ENCODE measurements at places on chromosomes 16 and 17.

DNA sequence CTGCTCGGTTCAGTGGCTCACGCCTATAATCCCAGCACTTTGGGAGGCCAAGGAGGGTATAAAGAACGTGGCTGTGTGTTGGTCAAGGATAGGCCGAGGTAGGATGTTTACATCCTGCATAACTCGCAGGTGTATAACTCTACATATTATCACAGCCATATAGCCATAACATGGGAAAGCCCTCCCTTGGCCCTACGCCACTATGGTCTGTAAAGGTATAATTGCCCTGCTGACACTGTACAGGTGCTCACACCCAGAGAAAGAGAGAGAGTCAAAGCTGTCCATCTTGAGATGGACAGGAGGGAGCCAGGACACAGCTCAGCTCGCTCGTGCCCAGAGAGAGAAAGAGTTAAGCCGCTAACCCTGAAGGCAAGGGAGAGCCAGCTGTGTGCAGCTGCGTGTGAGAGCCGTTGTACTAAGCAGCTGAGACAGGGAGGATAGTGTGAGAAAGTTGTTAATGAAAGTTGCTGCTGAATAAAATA lies 30.4 kb upstream of the DHX8 start:
- no peak for DNase-seq

DNA sequence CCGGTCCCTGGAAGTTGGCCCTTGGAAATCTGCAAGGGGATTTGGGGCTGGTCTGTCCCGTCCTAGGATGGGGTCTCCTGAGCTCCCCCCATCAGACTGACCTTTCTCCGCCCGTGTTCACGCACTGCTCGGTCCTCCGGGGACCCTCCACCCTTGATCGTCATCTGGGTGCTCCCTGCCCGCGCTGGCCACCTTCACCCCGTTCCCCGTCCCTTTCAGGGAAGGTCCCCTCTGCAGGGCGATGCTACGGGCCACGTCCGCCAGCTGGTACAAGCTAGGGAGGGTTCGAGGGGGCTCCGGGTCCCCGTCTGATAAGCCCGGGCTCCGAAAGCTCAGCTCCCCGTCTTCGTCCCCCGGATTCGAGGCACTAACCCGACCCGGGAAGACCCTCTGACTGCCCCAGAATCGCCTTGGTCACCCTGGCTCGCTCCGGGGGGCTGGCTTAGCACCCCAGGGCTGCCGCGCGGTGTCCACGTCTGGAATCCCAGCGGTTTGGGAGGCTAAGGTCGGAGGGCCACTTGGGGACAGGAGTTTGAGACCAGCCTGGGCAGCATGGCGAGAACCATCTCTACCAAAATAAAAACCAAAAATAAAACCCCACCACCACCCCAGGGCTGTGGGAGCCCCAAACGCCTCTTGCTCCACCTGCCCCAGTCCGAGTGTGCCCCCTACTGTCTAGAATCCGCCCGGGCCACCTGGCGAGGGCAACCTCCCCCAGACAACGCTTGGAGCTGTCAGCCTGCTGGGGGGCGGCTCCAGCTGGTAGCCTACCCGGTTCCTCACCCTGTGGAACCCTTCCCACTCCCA lies 1.1 kb upstream of the SLC43A2 start:
- no peak for DNase-seq

GRCh38 chr16:1452530-1452929 lies 8.2 kb upstream of the CCDC154 start:
- no peak for DNase-seq

- no peak for DNase-seq
These were observed 127.5 kb upstream of the PSMD7 start for GRCh38 chr16:74169066-74169465.

DNA sequence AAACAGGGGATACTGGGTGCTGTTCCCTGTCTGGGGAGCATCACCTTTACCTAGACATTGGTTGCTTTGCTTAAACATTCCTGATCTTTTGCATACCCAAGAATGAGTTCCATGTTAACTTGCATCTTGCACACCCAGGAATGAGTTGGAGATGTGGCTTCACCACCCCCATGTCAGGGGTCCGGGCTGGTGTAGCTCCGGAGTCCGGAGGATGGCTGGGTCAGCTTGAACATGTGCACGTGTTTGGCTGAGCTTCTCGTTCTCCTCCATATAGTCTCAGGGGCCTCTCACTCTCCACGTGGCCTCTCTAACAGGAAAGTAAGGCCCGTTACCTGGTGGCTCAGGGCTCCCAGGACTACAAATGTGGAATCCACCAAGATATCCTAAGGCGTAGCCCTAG lies 18.2 kb upstream of the AMZ2 start:
- no peak for DNase-seq

DNA sequence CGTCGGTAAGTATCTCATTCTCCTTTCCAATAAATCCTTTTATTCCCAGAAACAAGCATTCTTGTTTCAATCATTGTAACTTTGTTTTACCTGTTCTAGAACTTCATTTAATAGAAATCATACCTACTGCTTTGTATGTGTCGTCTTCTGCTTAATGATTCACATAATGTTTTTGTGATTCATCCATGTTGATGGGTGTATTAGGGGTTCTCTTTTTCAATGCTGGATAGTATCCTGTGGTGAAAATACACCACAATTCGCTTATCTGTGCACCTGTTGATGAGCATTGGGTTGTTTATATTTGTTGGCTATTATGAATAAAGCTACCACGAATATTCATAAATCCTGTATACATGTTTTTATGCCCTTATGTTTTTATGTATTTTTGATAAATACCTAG lies 703.2 kb downstream of the MAF start:
- no peak for DNase-seq

DNA sequence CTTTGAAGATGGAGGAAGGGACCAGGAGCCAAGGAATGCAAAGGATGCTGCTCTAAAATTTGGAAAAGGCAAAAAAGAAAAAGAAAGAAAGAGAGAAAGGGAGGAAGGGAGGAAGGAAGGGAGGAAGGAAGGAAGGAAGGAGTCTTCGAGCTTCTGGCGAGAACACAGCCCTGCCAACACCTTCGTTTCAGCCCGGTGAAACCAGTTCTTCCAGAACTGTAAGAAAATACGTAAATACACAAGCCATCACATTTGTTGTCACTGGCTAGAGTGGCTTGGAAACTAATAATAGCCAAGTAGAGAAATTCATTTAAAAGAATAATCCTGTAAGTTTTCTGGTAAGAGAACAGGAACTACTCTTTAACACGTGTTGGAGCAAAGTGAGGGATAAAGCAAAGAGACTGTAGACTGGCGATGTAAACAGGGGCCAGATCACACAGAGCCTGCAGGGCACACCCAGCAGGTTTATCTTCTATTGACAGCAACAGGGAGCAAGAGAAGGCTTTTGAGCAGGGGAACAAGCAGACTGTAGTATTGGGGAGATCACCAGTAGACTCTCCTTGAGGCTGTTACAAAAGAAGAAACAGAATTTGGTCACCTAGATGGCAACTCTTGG lies 188.7 kb upstream of the MPHOSPH6 start:
- DNase-seq = no peak

GRCh38 chr16:12403746-12404658 lies 399.7 kb downstream of the CPPED1 start:
- DNase-seq = no peak

DNA sequence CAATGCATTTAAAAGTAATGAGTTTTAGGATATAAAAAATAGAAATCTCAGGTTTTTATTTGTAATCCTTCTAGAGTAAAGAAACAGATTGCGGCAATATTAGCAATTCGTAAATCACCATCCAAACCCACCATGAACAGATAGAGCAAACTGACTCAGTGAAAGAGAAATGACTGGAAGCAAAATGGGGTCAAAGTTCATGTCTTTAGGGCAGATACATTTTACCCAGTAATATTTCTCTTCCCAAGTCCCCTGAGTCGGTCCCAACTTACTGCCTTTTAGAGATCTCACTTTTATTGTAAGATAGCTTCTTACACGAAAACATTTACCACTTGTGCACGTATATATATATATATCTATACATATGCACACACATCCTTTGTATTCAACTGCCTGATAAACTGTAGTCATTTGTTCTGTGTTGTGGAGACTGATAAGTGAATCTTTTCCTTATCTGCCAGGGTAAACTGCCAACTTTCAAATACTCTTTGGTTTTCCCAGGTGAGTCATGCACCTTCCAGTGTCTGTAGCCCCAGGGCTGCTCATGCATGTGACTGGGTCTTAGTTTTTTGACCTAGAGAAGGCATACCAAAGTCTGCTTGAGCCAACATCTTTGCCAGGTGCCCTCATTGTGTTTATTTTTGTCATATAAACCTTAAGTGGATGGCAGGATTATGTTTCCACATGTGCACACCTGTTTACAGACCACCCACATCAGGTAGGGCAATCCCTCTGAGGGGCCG lies 7.8 kb upstream of the IRF8 start:
- DNase-seq = no peak

DNA sequence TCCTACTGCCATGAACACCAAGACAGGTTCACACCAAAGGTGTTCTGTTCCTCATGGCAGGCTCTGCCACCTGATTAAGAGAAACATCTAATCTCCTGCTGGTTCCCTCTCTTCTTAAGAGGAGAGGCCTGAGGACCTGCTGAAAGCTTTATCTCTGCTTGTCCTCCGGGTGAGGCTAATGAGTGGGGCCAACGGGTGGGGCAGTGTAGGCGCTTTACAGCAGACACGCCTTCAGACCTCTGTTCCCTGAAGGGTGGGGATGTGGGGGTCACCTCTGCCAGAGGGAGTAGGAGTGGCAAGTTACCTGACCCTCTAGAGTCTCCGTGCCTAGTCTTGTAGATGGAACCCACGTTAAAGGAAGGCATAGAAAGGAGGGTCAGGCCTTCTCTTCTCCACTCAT lies 4.2 kb upstream of the MRM1 start:
- DNase-seq = no peak

DNA sequence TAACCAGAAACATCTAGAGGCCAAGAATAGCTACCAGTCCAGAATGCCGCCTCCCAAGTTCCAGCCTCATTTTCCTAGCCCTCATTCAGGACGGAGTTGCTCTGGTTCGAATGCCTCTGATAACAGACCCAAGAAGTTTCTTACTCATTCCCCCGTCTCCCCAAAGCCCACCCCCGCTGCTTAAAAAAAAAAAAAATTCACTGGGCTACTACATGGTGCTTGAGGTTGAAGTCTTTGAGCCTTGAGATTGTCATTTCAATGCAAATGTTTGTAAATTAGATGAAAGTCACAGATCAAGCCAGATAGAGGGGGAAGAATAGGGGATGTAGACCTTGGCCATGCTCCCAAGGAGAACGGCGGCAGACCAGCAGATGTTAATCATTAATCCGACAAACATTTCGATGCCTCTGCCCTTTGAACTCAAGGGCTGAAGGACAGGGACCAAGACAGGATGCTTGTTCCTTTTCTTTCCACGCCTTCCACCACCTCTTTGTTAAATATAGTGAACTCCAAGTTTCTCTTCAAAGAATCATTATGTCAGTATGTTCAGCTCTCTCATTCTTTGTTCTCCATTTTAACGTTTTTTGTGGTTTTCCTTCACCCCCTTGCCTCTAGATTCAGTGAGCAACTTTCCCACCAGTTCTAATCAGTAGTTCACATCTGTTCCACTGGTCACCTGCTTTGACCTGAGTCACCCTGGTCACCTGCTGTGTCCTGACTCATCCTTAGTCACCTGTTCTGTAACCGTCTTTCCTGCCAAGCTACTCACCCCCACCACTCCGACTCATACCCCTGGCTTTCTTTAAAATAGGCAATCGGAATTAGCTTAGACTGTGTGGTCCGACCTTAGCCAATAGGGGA lies 190.3 kb downstream of the CPPED1 start:
- no peak for DNase-seq

DNA sequence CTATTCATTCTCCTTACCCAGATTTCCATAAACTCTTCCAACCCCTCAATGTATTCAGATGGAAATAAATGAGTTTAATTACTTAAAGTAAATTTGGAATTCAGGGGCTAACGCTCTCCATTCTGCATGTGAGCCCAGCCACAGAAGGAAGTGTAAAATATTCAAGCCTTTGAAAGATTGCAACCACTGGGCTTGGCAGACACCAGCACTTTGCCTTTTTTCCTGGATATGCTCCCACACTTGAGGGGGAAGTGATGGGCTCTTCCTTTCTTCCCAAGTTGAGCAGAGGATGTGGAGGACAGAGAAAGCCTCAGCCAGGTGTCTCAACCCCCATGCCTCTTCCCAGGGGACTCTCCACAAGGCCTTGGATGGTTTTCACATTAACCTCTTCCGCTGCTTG lies 825.1 kb upstream of the EEF2KMT start:
- no peak for DNase-seq

DNA sequence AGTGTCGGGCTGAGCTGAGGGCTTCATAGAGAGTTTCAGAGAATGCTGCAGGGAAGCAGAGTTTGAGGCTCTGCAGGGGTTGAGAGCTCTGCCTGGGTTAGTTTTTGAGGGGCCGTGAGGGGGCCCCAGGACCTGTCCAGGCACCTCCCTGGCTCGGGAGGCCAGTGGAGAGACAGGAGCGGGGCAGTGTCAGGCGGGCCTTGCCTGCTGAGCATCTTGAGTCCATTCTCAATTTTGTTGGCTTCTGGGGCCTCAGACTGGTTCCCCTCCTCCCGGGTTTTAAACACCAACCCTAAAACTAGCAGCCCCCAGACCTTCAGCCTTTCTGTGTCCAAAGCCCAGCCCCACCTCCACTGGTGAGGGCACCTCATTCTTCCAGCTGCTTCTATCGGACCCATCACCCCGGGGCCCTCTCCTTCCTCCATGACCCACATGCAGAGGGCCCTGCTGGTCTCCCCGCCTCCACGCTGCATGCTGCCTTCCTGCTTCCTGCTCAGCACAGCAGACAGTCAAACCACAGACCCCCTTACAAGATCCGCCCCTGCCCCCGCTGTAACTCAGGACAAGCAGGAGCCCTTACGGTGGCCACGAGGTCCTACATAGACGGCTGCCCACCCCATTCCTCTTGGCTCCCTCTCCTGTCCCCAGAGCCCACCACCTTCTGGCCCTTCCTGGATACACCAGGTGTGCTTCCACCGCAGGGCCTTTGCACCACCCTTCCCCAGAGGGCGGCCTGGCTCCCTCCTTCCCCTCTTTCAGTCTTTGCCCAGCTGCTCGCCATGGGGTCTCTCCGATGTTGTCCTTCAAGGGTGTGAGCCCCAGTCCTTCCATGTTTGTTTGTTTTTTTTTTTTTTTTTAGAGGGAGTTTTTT lies 3.8 kb downstream of the RNF213 start:
- DNase-seq = no peak

GRCh38 chr17:34361478-34362061 lies 1.5 kb downstream of the CCL1 start:
- DNase-seq = peak; percentile 64

DNA sequence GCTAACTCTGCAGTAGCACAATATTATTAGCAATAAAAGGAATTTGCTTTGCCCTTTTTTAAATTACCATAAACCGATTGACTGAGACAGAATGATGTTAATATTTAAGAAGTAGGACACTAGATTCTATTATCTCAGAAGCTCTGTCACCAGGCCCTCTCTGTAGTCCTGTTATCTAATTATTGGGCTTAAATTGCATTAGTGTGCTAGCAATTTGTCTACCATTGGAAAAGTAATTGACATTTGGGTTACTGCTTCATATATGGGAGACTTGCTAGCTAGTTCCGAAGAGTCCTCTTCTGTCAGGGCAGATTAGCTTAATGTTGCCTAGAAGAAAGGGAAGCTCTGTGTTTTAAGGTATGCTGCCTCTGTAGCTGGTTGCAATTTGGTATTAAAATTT lies 1107.3 kb upstream of the EEF2KMT start:
- DNase-seq = no peak

- no peak for DNase-seq
These were observed 11.6 kb upstream of the ADGRG1 start for GRCh38 chr16:57616876-57617275.

Measured in anterior cingulate cortex (tissue), 58 donors.